AG09309 (cell line): ENCODE measurements at places on chromosomes 3 and 15.

DNA sequence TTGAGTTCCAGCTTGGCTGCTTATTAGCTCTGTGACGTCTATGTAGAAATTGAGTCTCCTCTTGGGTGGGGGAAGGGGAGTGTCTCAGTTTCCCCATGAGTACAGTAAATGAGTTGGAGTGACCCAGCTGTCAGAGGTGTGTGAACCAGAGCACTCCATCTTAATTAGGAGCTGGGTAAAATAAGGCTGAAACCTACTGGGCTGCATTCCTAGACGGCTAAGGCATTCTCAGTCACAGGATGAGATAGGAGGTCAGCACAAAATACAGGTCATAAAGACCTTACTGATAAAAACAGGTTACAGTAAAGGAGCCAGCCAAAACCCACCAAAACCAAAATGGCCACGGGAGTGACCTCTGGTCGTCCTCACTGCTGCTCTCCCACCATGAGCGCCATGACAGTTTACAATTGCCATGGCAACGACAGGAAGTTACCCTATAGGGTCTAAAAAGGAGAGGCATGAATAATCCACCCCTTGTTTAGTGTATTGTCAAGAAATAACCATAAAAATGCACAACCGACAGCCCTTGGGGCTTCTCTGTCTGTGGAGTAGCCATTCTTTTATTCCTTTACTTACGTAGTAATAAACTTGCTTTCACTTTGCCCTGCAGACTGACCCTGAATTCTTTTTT lies 222.4 kb downstream of the CACNA2D3 start:
- DNase-seq, result no peak

GRCh38 chr15:55937040-55937439 lies 56.4 kb downstream of the NEDD4 start:
- peak; percentile 37 for DNase-seq

- no peak for DNase-seq
Observed at GRCh38 chr3:87090631-87091030, 99.7 kb upstream of the VGLL3 start.

- DNase-seq, result no peak
Observed at GRCh38 chr3:108970561-108970960, 16.9 kb upstream of the GUCA1C start.

DNA sequence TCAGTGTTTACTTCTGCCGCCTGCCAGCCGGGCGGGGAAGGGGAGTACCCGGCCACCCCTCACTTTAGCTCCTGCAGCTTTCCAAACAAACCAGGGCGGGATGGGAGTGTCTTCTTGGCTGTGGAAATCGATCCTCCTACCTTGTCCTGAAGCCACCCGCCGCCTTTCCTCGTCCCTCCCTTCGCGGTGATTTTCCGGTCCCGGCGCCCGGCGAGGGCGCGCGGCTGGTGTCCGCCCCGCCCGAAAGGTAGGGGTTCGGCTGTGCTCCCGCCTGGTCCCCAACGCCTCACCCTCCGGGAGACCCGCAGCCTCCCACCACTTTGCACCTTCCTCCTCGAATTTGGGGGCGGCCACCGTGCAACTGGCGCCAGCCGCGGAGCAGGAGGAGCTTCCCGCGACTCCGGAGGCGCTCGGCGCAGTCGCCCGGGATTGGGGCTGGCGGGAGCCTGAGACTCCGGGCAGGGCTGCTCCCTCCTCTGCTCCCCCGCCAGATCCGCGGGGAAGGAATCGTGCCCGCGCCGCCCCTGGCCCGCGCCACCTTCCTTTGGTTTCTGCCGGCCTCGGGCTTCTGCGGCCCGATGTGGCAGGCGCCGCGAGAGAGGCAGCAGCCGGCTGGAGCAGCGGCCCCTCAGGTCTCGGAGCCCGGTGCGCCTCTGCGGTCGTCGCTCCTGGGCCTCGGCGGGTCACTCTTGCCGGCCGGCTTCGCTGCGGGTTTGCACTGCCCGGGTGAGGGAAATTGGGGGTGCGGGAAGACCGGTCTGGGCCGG lies 30.7 kb upstream of the ST3GAL6 start:
- DNase-seq, result no peak

DNA sequence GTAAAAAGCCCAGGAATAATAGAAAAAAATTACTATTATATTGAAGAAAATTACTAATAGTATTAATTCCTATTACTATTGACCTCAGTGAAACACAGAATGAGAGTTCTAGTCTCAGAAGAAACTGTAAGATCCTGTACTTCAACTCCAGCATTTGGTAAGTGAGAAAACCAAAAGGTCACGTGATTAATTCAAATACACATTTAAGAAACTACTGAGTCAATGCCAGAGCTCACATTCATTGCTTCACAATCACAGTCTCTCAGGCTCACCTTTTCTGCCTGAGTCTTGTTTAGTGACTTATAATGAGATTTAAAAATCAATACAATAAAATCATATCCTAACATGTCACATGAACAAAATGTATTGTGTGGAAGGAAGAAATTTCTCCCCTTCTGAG lies 556.1 kb downstream of the FGF12 start:
- DNase-seq, result no peak

DNA sequence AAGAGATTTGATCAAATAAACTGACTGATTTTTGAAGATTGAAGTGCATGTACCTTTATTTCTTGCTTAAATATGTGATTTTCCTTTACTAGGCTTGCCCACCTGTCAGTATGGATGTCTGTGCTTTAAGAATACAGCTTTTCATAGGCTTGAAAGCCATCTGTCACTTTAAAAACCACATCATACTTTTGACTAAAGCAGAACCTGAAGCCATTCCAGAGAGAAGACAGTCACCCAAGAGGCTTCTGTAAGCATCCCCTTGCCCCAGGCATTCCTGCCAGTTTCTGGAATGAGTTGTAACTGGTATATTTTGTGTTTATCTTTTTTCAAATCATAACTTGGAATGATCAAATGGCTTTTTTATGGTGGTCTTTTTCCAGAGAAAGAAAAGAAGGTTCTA lies 24.0 kb downstream of the HPS3 start:
- no peak for DNase-seq

DNA sequence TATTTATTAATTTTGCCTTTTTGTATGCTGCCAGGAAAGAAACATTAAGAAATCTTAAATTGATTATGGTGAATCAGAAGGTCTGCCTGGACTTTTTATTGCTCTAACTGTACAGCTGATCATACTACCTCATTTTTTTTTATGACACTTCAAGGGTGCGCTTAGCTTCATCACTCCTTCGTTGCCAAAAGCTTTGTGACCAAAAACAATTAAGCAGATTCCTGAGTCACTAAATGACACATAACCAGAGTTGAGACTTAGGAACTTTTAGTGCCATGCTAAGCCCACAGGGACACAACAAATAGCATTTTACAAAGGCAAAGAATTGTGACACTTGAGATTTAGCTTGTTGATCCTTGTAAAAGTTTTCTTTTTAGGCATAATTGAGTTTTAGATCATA lies 4.9 kb downstream of the ADIPOQ start:
- DNase-seq, result no peak

- no peak for DNase-seq
Observed at GRCh38 chr3:43288366-43288765, 2.0 kb downstream of the SNRK start.

DNA sequence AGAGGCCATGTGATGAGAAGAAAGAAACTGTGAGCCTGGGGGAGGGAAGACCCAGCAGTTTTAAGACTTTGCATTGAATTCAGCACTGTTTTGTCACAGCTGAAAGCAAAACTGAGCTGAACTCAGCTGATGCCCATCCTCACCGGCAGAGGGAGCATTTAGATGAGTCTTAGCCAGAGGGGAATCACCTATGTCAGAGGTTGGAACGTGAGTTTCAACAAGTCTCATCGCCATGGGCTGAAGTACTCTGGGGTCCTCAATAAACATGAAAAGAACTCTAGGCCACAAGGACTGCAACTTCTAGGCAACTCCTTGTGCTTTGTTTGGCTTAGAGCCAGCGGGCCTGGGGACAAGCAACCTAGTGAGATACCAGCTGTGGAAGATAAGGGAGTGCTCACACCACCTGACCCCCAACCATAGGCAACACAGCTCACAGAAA lies 324.5 kb downstream of the TBL1XR1 start:
- DNase-seq, result peak; percentile 10

DNA sequence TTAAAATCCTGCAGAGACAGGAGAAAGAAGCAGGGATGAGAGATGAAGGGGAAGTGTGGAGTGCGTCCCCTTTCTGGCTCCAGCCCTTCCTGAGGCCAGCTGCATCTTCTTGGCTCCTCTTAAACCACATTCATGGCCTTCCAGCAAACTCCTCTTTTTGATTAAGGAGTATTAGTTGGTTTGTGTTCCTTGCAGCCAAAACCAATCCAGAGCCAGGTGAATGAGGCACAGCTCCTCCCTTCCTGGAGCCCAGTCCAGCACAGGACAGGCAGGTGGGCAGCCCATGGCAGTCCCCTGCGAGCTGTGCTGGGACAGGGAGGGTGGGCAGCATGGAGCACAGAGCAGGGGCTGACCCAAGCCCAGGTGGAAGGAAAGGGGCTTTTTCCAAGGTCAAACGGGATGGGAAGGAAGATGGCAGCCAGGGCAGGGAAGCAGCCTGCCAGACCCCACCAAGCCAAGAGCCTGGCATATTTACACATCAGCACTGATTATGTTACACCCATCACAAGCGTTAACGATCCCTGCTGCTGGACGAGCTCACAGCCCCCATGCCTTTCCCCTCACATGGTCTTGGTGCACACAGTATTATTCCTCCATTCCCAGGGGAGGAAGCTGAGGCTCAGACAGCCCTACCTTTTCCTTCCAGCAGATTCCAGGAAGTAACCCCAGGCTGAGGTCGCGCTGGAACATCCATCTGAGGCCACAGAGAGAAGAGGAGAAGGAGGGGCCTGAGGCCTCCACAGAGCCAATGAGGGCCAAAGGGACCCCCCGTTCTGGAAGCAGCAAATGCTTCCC lies 175.6 kb downstream of the SMAD6 start:
- DNase-seq, result no peak

GRCh38 chr3:195750797-195751520 lies 30.2 kb downstream of the MUC20 start:
- no peak for DNase-seq

DNA sequence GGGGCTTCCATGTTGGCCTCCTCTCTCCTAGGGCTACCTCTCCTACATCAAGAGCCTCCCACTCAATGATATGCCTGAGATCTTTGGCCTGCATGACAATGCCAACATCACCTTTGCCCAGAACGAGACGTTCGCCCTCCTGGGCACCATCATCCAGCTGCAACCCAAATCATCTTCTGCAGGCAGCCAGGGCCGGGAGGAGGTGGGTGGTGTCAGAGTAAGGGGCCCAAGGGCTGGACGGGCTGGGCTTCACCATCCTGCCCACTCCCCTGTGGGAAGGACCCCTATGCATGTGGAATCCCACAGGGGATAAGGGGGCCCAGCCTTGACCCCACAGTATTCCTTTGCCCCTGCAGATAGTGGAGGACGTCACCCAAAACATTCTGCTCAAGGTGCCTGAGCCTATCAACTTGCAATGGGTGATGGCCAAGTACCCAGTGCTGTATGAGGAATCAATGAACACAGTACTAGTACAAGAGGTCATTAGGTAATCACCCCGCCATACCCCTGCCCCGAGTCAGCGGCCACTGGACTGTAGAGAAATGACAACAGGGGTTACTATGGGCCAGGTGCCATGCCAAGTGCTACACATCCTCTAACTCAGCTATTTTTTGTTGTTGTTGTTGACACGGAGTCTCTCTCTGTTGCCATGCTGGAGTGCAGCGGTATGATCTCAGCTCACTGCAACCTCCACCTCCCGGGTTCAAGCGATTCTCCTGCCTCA lies 47.1 kb downstream of the SEMA3G start:
- DNase-seq, result no peak

DNA sequence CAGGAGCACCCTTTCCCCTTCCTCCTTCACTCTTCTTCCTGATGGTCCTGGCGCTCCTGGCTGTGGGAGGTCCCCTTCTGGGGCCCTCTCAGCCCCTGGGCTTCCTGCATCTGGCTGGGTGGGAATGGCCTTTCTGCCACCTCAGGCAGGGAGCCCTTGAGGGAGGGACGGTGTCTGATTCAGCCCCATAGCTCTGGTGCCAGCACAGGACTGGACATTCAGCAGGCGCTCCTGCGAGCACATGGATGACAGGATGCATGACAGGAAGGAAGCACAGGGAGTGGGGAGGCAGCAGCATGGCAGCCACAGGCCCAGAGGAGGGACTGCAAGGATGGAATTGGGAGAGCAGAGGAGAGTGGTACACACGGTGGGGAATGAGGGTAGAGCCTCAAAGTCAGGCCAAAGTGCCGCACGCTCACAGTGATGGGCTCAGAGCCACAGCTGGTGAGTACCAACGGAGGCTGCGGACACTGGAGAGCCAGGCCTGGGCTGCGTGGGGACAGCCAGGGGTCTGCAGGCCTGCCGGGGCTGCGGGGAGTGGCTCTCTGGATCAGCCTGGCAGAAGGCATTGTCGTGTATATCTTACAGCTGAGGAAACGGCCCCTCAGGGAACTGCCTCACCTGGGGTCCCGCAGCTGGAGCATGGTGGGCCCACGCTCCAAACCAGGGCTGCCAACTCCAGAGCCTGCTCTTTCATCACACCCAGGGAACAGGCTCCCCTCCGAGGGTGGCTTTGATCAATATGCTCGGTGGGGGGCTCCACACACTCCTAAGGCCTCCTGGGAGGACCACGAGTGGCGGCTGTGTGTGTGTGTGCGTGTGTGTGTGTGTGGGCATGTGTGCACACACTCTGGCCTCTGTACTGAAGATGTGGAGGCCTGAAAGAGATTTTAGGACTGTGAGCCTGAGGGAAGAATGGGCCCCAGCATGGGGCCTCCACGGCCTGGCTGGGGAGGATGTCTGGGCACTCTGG lies 51.4 kb upstream of the CTSH start:
- no peak for DNase-seq

- peak; percentile 46 for DNase-seq
Observed at GRCh38 chr3:148901987-148902791, 37.1 kb downstream of the CPA3 start.

DNA sequence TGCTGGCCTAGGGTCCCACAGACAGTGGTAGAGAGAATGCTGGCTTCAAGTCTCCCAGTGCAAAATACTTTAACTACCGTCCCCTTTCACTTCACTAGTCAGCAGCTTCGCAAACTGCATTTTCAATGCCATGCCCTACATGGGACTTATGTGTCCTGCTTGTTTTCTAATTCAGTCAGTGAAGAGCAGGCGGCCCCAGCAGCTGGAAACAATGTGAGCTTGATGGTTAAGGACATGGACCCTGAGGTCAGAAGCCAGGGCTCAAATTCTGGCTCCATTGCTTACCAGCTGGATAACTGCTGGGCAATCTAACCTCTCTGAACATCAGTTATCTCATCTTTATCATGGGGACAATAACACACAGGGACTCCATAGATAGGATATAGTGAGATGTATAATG lies 58.4 kb downstream of the SLC12A8 start:
- DNase-seq, result no peak

- DNase-seq, result no peak
Observed at GRCh38 chr15:61122647-61123375, 106.3 kb downstream of the RORA start.

DNA sequence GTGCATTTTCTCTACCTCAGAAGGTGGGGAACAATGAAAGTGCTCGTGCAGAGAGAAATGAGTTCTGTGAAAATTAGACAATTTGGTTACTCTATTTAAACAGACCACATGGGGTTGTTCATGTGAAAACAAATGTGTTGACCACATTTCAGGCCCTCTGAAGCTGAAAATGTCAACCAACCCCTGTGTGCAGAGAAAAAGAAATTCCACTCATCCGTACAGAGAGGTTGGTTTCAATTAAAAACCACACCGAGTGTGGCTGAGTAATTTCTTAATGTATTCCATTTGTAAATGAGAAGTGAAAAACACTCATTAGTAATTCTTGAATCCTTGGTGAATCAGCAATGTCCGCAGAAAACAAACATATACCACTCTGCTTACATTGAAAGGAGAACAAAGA lies 46.9 kb upstream of the SLC7A14 start:
- DNase-seq, result no peak

GRCh38 chr15:66884661-66885237 lies 180.7 kb upstream of the SMAD3 start:
- DNase-seq, result no peak
